H9 (cell line): ENCODE measurements at places on chromosomes 5 and 9.
A peak's percentile ranks its signal among the peaks of the same experiment; 100 is the strongest.

DNA sequence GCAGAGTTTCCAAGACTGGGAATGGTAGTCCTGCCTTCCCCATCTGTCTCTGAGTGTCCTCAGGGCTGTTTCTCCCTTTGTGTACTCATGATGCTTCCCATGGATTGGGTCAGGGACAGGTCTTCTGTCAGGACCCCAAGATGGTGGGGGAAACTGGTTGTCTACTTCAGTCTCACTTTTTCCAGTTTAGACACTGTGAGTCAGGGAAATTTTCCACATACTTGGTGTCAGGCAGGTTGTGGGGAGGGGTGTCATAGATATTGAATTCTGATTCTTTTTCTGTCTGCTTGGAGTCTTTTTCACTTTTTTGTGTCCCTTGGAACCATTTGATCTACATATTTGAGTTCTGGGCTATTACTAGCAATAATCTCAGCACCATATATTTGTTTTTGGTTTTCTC lies 10.3 kb downstream of the POLK start:
- no peak for DNase-seq

DNA sequence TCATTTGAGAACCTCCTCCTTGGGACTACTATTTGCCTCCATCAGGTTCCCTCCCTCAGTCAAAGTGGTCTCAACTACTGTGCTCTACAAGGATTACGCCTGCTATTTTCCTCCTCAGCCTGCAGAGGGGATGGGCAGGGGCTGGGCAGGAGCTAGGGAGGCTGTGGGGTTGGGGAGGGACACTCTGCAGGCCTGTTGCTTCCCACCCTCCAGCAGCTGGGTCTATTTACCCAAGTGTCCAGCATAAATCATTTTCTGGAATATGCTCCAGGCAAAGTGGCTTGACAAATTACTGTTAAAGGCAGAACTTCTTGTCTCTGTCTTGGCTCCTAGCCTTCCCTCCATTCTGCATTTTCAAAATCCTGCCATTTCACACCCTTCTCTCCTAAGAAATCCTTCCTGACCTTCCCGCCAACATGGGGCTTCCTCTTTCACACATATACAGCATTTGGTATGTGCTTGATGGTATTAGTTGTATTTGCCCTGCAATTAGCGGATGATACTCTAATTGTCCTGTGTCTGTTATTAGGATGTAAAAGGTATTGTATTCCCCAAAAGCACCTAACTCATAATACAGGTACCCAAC lies 106.7 kb downstream of the EFNA5 start:
- no peak for DNase-seq

GRCh38 chr5:35029333-35029732 lies 18.4 kb downstream of the AGXT2 start:
- DNase-seq: no peak

- no peak for DNase-seq
These were observed 97.7 kb downstream of the AK8 start for GRCh38 chr9:132780230-132781007.

GRCh38 chr5:118195211-118195610 lies 793.1 kb downstream of the DTWD2 start:
- DNase-seq: no peak

DNA sequence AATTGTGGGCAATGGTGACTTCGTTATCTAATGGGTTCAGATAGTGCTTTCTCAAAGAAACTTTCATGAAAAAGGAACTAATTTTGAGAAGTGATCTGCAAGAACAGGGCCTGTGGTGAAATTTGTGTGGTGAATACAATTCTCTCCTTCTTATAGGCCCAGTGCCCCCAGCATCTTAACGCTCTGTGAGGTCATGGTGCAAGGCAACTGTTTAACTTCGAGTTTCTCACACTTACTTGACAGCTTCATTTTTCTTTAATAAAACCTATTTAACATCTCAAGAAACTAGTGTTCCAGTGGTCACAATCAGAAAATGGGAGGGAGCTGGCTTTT lies 69.2 kb downstream of the FAM114A2 start:
- DNase-seq: no peak

DNA sequence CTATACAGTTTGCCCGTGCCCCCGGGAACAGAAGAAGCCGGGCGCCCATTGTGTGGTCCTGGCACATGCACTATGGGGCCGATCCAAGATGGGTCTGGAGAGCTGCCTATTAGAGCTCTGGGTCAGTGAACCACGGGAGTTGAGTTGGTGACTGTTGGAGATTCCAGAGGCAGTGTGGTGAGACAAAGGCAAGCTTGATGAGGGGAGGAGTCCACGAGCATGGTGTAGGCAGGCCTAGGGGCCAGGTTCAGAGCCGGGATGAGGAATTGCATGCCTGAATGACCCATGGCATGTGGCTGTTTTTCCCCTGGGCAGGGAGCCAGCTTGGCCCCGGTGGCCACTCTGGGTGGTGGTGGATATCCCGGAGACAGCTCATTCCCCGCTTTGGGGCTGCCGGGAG lies 84.4 kb upstream of the STC2 start:
- no peak for DNase-seq

GRCh38 chr9:4299005-4299795 lies 668 bp downstream of the GLIS3 start:
- peak; percentile 45 for DNase-seq

DNA sequence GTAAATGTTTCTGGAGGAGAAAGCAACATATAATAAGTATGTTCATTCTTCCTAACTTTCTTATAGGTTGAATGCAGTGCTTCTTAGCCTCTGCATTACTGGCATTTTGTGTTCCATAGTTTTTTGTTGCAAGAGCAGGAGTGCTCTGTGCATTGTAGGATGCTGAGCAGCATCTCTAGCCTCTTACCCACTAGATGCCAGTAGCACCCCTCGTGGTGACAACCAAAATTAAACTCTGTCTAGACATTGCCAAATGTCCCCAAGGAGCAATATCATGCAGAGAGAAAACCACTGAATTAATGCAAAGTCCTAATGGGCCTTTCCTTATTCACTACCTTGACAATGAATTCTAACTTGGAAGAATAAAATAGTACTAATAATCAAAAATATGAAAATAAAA lies 147.0 kb downstream of the GLIS3 start:
- DNase-seq: no peak

- DNase-seq: no peak
These were observed 22.4 kb upstream of the FREM1 start for GRCh38 chr9:14932641-14933040.

DNA sequence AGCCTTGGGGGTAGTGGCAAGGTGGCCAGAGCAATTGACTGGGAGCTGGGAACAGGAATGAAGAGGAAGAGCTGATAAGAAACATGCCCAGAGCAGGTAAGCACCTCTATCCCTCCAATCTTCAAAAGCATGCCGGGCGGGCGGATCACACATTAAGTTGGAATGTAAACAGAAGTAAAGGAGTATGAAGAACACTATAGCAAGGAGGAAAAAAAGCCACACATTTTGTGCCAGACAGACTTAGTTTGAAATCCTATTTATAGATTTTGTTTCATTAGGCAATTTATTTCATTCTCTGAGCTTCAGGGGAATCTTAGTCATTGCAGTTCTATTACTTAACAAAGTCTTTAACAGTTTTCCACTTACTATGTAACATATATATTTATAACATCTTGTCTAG lies 173.9 kb upstream of the TNC start:
- DNase-seq: no peak

GRCh38 chr5:11139217-11139865 lies 378.3 kb upstream of the DAP start:
- DNase-seq: peak; percentile 53

DNA sequence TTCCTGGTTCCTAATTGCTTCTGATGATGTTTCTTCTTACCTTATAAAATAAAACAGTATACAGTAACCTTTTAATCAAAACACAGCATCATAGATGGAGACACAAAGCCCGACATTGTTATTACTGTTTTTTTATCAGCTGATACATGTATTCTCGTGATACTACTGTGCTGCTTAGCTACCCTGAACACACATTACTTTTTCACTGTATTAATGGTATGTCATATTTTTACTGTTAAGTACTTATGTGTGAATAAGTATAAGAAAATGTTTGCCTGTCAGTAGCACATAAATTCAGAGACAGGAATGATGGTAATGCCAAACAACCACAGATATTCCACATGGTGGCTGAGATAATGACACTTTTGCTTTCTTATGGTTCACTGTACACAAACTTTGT lies 68.7 kb downstream of the RAB24 start:
- DNase-seq: no peak

GRCh38 chr5:148760945-148761638 lies 65.3 kb upstream of the ADRB2 start:
- no peak for DNase-seq

- DNase-seq: no peak
These were observed 362.7 kb downstream of the CSNK1G3 start for GRCh38 chr5:123874600-123875201.

DNA sequence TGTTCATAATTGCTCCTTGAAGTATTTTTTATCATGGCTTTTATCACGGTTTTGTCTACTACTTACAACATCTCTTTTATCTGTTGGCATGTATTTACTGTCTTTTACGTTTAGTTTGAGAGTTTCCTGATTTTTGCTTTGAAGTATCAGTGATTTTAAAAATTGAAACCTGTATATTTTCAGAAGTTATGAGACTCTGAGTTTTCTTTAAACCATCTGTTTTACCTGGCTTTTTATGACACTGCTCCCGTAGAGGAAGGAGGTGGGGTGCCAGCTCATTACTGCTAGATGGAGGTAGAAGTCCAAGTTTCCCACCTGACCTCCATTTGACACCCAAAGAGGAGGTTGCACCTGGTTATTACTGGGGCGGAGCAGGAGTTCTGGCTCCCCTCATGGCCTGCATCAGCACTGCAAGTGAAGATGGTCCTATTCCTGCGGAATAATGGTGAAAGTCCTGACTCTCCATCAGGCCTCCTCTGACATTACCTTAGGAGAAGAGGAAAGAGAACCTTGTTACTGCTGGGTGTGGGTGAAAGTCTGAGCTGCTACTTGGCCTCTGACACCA lies 10.0 kb upstream of the ZNF131 start:
- DNase-seq: peak; percentile 59

- DNase-seq: no peak
These were observed 383.3 kb upstream of the SLC30A5 start for GRCh38 chr5:68710514-68710913.

DNA sequence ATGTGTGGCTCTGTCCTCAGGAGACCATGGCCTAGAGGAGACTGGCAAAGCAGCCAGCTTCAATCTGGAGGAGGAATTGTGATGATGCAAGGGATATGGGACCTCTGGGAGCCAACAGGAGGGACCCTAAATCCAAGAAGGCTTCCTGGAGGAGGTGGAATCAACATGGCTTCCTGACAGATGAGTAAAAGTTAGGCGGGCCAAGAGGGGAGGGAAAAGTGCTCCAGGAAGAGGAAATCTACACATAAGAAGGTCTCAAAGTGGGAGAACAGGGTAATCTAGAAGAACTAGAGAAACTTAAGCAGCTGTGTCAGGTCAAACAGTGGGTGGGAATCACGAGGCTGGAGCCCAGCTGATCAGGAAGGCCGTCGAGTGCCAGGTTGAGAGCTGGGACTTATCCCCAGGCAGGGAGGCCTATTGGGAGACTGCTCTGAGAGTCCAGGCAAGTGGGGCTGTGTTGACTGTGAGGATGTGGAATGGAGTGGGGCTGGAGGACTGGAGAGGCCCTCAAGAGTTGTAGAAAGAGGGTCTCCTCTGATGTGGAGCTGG lies 119.1 kb downstream of the C9orf50 start:
- no peak for DNase-seq

DNA sequence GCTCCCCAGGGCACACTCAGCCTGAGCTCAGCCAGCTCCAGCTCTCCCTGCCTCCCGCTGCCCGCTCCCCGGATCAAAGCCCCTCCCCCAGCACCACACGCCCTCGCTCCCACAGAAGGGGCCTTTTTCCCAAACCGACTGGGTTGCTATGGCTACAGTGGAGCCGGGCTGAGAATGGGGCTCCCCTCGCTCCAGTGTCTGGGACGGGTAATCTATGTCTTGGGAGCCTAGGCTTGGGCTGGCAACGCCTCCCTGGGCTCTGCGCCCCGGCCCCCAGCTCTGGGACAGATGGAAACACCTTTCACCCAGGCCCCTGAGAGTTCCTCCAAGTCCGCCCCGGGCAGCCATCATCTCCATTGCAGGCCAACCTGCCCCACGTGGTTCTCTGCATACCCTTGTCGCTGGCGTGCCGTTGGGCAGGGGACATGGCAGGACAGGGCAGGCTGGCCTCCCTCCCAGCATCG lies 29.6 kb downstream of the NOTCH1 start:
- no peak for DNase-seq

GRCh38 chr5:89662499-89662898 lies 747.1 kb downstream of the CETN3 start:
- no peak for DNase-seq
